Chondrocyte (in vitro differentiated cells): ENCODE measurements at places on chromosomes 3 and 15. TPM values are rescaled to one million over a fixed set of nuclear protein-coding genes. Genes with fewer than 3 reads are reported as not detected.

GRCh38 chr3:174243171-174243570, 616.0 kb upstream of the NAALADL2 start:
- no peak for DNase-seq

DNA sequence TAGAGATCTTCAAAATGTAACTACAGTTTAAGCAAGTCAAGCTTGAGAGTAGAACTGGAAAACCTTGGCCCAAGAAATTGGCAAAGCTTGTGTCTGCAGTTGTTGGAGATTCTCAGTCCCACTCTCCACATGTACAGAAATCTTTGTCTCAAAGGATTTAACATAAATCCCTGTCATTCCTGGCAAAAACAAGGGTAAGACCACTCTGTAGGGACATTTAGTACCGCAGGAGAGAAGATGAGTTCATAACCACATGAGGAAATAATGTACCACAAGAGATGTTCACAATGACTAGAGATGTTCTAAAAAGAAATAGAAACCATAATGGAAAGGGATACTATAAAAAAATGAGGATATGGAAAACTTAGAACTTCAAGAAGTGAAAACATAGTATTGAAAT, 73.7 kb downstream of the RAB7A start:
- DNase-seq = no peak

DNA sequence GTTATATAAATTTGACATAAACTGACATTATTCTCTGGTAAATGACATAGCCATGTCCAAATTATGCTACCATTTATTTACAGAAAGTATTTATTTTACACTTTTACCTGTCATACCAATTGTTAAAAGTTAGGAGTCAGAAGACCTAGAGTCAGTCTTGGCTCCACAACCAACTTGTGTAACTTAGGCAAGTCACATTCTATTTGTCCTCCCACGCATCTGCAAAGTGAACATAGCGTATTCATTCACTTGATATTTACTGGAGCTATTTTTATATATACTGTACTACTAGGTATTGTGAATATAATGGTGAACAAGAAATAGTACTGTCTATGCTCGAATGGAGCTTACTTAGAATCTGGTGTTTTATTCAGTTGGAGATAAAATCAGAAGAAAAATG, 78.7 kb downstream of the ZNF280D start:
- DNase-seq = no peak

GRCh38 chr3:64297563-64297962, 72.3 kb upstream of the PRICKLE2 start:
- DNase-seq = no peak

- no peak for DNase-seq
Measured at GRCh38 chr3:141386611-141387111, 18.4 kb downstream of the ZBTB38 start.

DNA sequence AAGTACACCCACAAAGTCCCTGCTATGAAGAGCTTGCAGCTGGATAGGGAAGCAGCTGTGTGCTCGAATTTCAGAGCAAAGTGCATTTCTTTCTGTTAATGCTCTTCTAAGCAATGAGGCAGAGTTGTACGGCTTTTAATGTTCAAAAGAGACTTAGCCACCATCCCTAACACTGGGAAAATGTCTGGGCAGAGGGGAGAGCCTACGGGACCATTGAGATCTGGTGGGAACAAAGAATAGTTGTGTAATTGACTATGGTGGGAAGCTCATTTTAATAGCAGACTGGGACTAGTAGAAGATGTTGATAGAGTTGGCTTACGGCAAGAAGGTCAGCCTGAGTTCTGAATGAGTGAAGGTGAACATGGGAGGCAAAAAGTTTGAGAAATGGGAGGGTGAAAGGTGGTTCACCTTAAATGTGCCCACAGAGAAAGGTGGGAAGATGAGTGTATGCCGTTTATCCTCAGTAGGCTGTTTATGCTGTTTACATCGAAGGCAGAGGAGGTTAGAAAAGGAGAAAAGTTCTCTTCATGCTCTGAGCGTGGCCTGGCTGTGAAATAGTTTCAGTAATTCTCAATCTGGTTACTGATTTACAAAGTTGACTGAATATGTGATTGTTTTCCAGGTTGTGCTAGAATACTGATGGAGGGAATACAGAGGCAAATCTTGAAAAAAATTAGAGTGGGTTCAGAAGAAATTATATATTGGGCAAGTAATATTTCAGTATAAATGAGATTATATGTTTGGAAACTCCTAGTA, 22.9 kb upstream of the UTS2B start:
- no peak for DNase-seq

The CPNE9 gene
- not detected in 3 replicates for total RNA-seq

The UROC1 gene
- total RNA-seq = 0.15 TPM in 1 of 3 replicates, not detected in the others

DNA sequence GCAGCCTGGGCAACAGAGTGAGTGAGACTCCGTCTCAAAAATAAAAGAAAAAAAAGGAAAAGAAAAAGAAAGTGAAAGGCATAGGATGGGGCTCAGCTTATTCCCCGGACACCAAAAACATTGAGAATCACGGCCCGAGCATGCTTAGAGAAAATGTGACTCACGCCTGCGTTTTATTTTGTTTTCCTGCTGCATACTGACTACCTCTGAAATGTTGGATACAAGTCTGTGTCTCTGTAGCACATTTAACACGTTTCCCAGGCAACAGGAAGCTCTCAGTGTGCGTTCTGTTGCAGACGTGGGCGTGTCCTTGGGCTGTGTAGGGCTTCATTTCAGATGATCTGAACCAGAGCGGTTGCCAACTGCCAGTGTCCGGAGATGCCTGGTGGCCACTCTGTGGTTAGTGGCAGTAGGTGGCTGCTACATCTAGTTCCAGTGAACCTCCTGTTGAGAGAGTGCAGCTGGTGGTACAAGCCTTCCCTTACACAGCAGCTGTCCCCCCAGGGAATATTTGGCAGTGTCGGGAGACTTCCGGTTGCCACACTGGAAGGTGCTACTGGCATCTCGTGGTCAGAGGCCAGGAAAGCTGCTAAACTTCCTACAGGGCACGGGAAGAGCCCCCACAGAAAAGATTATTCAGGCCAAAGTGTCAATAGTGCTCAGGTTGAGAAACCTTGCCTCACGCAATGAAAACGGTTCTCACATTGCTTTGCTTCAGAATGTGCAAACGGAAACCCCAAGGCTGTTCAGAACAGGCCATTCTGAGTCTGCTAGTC, 3.0 kb downstream of the SLC51A start:
- DNase-seq = no peak

- DNase-seq = peak; percentile 65
Measured at GRCh38 chr3:127690106-127690505, 17.4 kb downstream of the ABTB1 start.

GRCh38 chr15:60773901-60774300, 295.0 kb upstream of the ICE2 start:
- no peak for DNase-seq

GRCh38 chr3:45969953-45970352, 25.7 kb downstream of the FYCO1 start:
- DNase-seq = no peak

DNA sequence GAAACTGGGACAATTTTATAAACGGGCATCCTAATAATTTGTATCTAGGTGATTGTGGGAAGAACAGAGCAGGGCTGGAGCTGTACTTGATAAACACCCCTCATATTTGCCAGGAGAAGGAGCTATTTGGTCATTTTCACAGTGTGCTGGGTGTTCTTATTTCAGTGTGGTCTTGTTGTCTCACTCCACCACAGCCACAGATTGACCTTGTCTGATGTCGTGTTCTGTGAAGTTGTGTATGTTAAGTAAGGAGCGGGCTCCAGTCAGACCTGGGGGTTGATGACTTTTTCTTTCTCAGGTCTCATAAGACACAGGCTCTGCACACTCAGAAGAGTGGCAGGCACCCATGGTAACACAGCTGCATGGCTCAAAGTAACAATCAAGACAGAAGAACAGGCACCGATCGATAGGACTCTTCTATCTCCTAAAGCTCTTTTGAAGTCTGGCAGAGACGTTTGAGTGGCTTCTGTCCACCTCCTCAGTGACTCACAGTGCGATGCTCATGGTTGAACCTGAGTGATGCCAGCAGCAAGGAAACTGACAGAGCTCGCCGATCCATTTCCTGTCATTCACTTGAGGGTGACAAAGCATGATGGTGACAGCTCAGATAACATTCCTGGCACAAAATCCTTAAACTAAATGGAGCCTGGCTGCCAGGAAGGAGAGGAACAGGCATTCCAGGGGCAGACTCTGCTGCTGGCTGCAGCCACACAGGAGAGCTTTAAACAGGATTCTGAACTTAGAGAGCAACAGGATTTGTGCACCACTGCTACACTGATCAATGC, 20.8 kb downstream of the DPH3 start:
- no peak for DNase-seq

GRCh38 chr3:52795298-52795900, 803 bp downstream of the ITIH3 start:
- DNase-seq = no peak

GRCh38 chr15:30882849-30883433, 20.8 kb upstream of the FAN1 start:
- DNase-seq = no peak

- DNase-seq = no peak
Measured at GRCh38 chr3:178538056-178538455, 1.8 kb downstream of the KCNMB2 start.

The GPD1L gene
- total RNA-seq = 11.5 to 15.1 TPM (median 13.0 TPM) in 3 replicates

The IMPG2 gene
- total RNA-seq = 0.50 to 0.80 TPM (median 0.56 TPM) in 3 replicates

The HYAL1 gene
- 0.22 to 0.65 TPM (median 0.26 TPM) in 3 replicates for total RNA-seq

- DNase-seq = no peak
Measured at GRCh38 chr3:67897351-67898336, 243.2 kb upstream of the SUCLG2 start.

DNA sequence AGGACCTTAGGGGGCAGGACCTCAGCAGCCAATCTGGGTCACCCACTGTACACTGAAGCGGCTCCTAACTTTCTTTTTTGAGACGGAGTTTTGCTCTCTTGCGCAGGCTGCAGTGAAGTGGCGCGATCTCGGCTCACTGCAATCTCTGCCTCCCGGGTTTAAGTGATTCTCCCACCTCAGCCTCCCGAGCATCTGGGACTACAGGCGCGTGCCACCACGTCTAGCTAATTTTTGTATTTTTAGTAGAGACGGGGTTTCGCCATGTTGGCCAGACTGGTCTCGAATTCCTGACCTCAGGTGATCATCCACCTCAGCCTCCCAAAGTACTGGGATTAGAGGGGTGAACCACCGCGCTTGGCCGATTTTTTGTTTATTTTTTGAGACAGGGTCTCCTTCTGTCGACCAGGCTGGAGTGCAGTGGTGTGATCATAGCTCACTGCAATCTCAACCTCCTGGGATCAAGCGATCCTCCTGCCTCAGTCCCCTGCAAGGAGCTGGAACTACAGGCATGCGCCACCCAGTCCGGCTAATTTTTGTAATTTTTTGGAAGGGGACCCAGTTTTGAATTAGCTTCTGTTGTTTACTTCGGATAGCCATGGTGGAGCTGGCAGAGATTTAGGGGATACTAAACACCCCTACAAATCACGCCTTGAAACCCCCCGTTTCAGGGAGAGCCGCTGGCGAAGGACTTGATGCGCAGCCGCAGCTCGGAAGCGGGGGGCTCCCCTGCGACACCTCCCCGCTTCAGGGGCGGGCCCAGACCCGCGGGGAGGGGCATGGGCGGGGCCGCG, 1.5 kb upstream of the CLK3 start:
- no peak for DNase-seq

GRCh38 chr15:82045179-82045891, 483 bp downstream of the MEX3B start:
- DNase-seq = peak; percentile 91

The CD200R1 gene
- not detected in 3 replicates for total RNA-seq

DNA sequence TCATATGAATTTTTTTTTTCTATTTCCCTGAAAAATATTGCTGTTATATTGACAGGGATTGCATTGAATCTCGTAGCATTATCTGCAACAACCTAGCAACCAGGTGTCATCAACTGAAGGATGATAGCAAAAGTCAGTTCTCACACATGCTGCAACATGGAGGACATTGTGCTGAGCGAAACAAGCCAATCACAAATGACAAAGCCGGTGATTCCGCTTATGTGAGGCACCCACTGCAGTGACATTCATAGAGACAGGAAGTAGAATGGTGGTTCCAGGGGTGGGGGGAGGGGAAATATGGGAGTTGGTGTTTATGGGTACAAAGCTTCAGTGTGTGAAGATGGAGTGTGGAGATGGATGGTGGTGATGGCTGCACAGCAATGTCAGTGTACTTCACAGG, 7.6 kb downstream of the NIPA1 start:
- DNase-seq = no peak

The FMN1 gene
- total RNA-seq = 4.0 to 6.6 TPM (median 4.8 TPM) in 3 replicates

The CLDN18 gene
- not detected in 3 replicates for total RNA-seq

- DNase-seq = no peak
Measured at GRCh38 chr3:70857916-70858315, 545.5 kb upstream of the MDFIC2 start.

DNA sequence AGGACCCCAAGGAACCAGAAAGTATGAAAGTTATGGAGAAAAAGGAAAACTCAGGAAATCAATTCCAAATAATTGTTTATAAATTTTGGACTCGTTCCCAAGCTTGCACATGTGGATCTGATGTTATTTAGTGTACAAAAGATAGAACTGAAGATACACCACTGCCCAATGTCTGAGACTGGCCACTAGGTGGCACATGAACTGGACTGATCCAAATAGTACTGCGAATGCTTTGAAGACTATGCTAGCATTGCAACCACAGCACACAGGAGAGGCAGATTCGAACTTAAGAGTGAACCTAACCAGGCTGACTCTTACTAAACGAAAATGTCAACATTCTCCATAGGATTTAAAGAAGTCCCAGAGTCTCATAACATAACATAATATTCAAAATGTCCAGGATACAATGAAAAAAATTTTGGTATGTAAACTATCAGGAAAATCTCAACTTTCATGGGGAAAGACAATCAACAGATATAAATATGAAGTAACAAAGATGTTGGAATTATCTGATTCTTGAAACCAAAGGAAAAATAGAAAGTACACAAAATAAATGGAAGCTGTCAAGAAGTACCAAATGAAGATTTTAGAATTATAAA, 596.7 kb downstream of the FGF12 start:
- DNase-seq = no peak

The CLDN16 gene
- 0.20 TPM in 1 of 3 replicates, not detected in the others for total RNA-seq

The PLA1A gene
- 0.55 to 0.92 TPM (median 0.82 TPM) in 3 replicates for total RNA-seq

The BTLA gene
- 0.42 TPM in 1 of 3 replicates, not detected in the others for total RNA-seq

DNA sequence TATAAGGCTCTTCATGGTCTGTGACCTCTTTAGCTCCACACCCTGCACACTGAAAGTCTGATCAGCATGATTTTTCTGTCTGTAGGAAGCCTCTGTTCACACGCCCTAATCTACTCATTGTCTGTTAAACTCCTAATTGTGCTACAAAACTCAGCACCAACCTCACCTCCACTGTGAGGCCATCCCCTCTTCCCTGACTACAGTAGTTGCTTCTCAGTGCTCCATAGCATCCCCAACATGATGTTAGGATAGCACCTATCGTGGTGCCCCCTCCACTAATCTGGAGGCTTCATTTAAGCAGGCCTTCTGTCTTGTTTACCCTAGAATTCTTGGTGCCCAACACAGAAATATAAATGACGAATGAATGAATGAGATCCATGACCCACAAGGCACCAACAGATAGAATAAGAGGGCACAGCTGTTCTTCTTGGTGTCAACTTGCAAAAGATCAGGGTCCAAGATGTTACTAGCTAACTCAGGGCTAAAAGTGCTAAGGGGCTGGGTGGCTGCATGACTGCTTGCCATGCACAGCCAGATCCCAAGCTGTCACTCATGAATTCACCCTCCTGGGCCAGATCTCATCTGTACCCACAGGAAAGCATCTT, 55.2 kb upstream of the HEG1 start:
- DNase-seq = no peak

The RTF1 gene
- 30.5 to 42.7 TPM (median 31.0 TPM) in 3 replicates for total RNA-seq

GRCh38 chr3:100591411-100591810, 18.0 kb upstream of the ADGRG7 start:
- DNase-seq = no peak

GRCh38 chr3:126371096-126371705, 14.0 kb upstream of the KLF15 start:
- peak; percentile 77 for DNase-seq

- DNase-seq = no peak
Measured at GRCh38 chr15:68829068-68829467, 8.4 kb upstream of the ANP32A start.

- no peak for DNase-seq
Measured at GRCh38 chr3:30333903-30334302, 272.5 kb upstream of the TGFBR2 start.
